ENCODE measurements at places on chromosomes 6 and 20.

- no peak for DNase-seq
Measured at GRCh38 chr6:20608356-20608755, 74.1 kb downstream of the CDKAL1 start.

GRCh38 chr6:101513181-101513580 lies 119.7 kb downstream of the GRIK2 start:
- DNase-seq: no peak

DNA sequence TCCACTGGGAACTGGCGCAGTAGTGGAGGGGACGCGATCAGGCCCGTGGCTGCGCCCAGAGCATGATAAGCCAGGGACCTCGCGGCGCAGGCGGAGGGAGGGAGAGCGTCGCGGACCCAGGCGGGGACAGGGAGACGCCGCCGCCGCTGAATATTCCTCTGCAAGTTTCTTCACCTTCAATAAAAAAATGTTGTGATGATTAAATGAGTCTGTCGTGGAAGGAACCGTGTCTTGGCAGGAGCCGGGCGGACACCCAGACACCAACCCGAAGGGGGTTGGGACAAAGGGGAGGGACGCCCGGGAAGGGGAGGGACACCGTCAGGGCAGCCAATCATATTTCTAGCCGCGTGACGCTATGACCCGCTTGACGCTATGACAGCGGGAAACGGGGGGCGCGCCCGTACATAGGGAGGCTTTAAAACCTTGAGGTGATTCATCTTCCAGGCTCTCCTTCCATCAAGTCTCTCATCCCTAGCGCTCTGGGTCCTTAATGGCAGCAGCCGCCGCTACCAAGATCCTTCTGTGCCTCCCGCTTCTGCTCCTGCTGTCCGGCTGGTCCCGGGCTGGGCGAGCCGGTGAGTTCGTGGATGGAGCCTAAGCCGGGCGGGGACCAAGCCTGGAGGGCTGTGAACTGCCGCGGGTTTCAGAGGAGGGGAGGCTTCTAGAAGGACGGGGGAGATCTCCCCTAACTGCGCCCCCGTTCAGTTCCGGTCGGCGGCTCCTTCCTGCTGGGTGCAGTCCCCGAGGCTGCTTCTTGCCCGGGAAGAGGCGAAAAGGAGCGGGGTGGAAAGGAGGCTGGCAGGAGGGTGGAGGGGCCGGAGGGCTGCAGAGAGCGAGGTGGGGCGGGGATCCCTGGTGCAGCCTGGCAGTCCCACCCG lies at the start of gene ULBP2:
TSS of gene ULBP2 (plus strand) at position 432 of the 878 bp plus-strand sequence. CDS start at position 491, 59 bp downstream.
- DNase-seq: peak; percentile 90

GRCh38 chr6:96391776-96392360 lies 129.7 kb upstream of the UFL1 start:
- DNase-seq: peak; percentile 26

GRCh38 chr6:83962582-83962981 lies 71.0 kb upstream of the MRAP2 start:
- DNase-seq: no peak

- no peak for DNase-seq
Measured at GRCh38 chr6:156347246-156347645, 429.9 kb upstream of the ARID1B start.

Data from stimulated activated CD8-positive, alpha-beta memory T cell treated with anti-CD3 and anti-CD28 coated beads, Interleukin-4, amount 100 ng/mL, for 48 hours (primary cell).